ENCODE measurements at places on chromosomes 5 and 9.
A peak's percentile ranks its signal among the peaks of the same experiment; 100 is the strongest.

DNA sequence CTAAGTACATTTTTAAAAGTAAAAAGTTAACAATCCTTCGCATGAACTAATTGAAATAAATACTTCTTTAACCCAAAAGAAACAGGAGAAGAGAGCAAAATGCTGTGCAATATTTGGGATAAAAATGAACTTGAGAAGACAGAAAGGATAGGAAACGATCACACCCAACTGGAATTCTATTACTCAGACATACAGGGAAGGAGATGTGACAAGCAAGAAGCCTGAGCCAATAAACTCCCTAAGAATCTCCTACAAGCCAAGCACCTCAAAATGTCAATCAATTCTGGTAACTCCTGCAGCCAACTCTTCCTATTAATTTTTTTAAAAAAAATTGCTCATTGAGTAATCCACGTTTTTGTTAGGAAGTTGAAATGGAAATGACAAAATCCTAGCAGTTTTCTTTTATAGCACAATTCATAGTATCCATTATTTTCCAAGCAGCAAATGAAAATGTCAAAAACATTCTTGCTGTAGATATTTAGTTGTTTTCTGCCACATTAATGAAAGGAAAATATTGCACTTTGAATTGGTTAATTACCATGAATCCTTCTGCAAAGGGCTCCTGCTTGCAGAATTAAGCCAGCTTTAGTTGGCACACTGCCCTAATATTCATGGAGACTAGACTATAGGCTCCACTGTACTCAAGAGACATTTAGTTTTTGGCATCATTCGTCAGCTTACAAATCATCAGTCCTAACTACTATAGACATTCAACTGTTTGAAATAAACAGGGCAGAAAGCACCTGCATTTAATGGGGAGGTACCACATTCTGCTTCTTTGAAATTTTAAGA is 89.0 kb downstream of the RFX3 start:
- no peak for DNase-seq
- no peak overlapping the region for H3K4me3 ChIP-seq
- H3K27me3 ChIP-seq, result no peaks in the 10 kb centered on the region

- no peak overlapping the region for H3K27ac ChIP-seq
- no peaks in the 10 kb centered on the region for H3K4me1 ChIP-seq
- no peaks in the 10 kb centered on the region for H3K27me3 ChIP-seq
Observed at GRCh38 chr9:32825203-32825602, 41.9 kb downstream of the TMEM215 start.

DNA sequence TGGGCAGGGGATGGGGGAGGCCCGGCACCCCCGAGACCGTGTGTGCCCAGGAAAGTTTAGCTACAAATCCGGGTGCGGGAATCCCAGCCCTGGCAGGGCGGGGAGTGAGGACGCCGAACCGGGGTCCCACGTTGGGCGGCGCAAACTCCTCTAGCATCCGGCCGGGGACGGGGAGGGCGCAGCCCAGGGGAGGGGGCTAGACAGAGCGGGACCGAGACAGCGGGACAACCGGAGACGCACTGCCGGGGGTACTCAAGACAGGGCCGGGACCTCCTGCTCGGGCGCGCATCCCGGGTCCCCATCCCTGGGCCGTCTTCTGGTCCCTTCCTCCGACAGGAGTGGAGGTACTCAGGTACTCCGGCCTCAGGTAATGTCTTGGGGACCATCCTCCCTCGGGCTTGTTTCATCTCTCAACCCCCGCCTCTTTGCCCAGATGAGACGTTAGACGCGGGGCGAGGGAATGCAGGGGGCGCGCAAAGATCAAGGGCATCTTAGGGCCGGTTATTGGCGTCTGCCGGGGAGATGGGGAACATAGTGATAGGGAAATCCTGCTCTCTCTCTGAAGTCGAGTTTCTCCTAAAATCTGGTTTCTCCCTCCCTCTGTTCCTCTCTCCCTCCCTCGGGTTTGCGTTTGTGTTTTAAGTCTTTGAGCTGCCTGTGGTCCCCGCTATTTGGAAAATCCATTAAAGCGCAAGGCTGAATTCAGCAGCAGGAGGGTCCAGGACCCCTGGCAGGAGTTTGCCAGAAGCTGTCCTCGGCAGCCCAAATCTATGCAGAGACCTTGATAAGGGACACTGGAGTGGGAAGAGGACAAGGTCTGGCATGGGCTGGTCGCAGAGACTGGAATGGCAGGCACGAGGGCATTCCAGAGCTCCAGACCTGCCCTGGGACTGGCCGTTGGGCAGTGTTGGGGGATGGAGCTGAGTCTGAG is 815 bp downstream of the PDZD2 start:
- H3K4me3 ChIP-seq, result no peak overlapping the region
- H3K27ac ChIP-seq, result no peak overlapping the region
- no peaks in the 10 kb centered on the region for H3K36me3 ChIP-seq
- no peaks in the 10 kb centered on the region for H3K27me3 ChIP-seq
- peaks cover 22% of the 10 kb centered on the region for H3K4me1 ChIP-seq
- no peak for DNase-seq

GRCh38 chr5:2631758-2632157 is 119.7 kb downstream of the IRX2 start:
- H3K27me3 ChIP-seq, result no peaks in the 10 kb centered on the region
- DNase-seq, result no peak
- no peak overlapping the region for H3K4me3 ChIP-seq
- H3K27ac ChIP-seq, result no peak overlapping the region

DNA sequence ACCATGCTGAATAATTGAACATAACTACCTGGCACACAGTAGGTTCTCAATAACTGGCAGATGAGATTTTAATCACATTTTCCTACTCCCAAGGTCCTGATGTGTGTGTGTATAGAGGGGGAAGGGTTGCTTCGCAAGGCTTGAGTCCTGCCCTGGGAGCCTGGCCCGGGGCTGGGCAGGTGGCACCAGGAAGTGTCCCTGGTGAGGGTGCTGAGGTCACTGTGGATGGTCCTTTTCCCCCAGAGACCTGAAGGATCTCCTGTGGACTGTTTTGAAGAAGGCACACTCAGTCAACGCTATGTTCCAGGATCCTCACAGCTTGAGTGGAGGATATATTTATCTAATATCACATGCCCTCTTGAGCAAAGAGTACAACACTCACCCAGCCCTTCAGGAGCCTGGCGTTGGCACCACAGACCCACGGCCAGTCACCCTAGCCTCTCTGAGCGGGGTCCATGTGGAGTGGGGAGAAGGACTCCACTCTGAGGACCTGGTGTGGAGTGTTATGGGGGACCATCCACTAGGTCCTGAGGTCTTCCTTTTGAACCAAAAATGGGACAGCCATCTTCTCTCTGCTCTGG is 177.8 kb downstream of the GABBR2 start:
- no peak for DNase-seq
- H3K4me3 ChIP-seq, result no peak overlapping the region
- no peaks in the 10 kb centered on the region for H3K4me1 ChIP-seq
- H3K27me3 ChIP-seq, result no peaks in the 10 kb centered on the region
- H3K36me3 ChIP-seq, result no peaks in the 10 kb centered on the region

DNA sequence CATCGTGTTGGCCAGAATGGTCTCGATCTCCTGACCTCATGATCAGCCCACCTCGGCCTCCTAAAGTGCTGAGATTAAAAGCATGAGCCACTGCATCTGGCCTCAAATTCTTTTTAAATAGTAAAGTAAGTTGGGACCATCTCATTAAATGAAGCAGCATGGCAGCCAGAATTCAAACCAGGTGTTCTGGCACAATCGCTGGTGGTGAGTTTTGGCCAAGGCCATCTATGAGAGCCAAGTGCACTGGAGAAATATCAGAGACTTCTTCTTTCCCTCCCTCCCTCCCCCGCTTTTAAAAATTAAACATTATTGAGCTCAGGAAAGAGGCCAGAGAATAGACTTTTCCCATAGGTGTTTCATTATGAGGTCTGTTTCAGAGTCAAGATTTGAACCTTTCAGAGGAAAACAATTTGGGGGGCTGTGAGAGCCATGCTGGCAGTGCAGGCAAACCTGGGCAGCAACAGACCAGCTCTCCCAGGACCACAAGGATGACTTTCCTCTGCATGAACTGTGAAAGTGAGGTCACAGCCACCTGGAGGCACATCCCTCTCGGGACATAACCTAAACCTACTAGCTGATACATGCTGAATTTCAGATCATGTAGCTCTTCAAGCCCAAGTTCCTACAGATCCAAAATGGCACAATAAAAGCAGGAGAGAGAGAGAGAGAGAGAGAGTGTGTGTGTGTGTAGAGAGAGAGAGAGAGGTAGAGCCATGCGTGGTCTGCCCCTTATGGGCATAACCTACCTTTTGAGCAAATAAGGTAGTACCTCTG is 94.6 kb upstream of the DMRT1 start:
- no peaks in the 10 kb centered on the region for H3K36me3 ChIP-seq
- H3K4me3 ChIP-seq, result no peak overlapping the region

DNA sequence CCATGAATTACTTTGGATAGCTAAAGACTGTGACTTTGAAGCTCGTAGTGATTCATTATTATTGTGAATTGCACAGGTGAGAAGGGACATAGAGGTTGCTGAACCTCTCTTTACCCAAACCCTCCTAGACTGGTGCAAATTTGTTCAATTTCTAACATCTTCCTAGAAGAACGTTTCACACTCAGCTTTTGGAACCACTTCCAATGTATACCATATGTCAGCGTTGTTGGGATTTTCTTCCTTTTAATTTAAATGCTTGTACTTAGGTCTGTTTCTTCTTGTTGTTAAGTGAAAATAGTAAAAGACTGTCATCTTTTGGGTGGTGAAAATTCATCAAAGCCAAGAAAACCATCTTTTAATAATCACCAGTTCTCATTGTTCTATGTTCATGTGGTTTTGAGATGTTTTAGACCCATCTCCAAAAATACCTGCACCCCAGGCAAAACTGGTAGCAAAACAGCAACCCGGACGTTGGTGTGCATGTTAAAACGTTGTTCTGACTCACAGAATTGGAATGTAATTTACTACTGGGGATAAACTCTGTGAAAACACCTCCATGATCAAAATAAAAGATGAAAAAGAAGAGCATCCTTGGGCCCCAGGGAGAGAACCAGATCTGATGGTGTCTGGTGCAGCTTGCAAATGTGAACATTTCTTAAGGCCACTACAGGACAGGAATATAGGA is 238.3 kb downstream of the NPR3 start:
- no peak overlapping the region for H3K27ac ChIP-seq
- no peaks in the 10 kb centered on the region for H3K27me3 ChIP-seq
- no peak for DNase-seq
- H3K4me1 ChIP-seq, result no peaks in the 10 kb centered on the region

DNA sequence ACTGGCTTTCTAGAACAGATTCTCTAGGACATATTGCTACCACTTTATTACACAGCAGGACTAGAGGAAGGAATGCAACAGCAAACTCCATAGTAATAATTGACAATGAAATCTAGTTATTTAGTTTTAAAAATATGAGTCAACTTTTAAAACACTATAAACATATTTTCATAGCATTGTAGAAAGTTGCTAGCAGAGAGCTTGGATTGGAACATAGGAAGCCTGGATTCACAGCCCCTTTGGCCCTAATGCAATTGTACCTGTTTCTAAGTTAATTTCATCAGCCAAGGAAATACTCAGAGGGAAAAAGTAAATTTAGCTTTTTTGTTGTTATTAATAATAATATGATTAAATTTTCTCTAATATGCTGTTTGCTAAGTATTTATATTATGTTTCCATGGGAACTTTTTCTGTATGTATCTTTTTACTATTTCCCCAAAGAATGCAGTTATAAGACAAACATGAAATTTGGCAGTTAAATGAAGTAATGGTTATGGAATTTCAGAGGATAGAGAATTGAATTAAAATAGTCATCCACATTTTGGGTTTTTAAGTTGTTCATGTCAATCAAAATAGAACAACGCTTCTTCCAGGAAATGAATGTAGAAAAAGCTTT is 45.6 kb downstream of the VCAN start:
- no peaks in the 10 kb centered on the region for H3K4me1 ChIP-seq
- no peak overlapping the region for H3K27ac ChIP-seq
- H3K36me3 ChIP-seq, result no peaks in the 10 kb centered on the region
- H3K4me3 ChIP-seq, result no peak overlapping the region

- H3K27me3 ChIP-seq, result no peaks in the 10 kb centered on the region
- H3K36me3 ChIP-seq, result no peaks in the 10 kb centered on the region
- H3K27ac ChIP-seq, result no peak overlapping the region
- no peak for DNase-seq
- no peak overlapping the region for H3K4me3 ChIP-seq
Observed at GRCh38 chr5:127839072-127839471, 135.9 kb downstream of the CCDC192 start.

- H3K4me1 ChIP-seq, result peaks cover 33% of the 10 kb centered on the region
- DNase-seq, result no peak
- no peak overlapping the region for H3K4me3 ChIP-seq
- H3K27ac ChIP-seq, result no peak overlapping the region
- no peaks in the 10 kb centered on the region for H3K27me3 ChIP-seq
- no peaks in the 10 kb centered on the region for H3K36me3 ChIP-seq
Observed at GRCh38 chr9:81592887-81593266, 96.5 kb downstream of the TLE1 start.

GRCh38 chr5:80755626-80756025 is 100.8 kb upstream of the DHFR start:
- no peaks in the 10 kb centered on the region for H3K4me1 ChIP-seq
- no peak overlapping the region for H3K27ac ChIP-seq
- DNase-seq, result no peak
- H3K36me3 ChIP-seq, result no peaks in the 10 kb centered on the region
- no peaks in the 10 kb centered on the region for H3K27me3 ChIP-seq

- H3K27ac ChIP-seq, result no peak overlapping the region
- H3K4me1 ChIP-seq, result no peaks in the 10 kb centered on the region
- no peaks in the 10 kb centered on the region for H3K36me3 ChIP-seq
- no peak for DNase-seq
Observed at GRCh38 chr5:6182271-6182815, 196.0 kb downstream of the MED10 start.

GRCh38 chr9:37030611-37030939 is 3.5 kb downstream of the PAX5 start:
- H3K27me3 ChIP-seq, result peaks cover 58% of the 10 kb centered on the region
- no peaks in the 10 kb centered on the region for H3K36me3 ChIP-seq
- H3K4me1 ChIP-seq, result peaks cover 53% of the 10 kb centered on the region
- no peak overlapping the region for H3K27ac ChIP-seq
- H3K4me3 ChIP-seq, result no peak overlapping the region

DNA sequence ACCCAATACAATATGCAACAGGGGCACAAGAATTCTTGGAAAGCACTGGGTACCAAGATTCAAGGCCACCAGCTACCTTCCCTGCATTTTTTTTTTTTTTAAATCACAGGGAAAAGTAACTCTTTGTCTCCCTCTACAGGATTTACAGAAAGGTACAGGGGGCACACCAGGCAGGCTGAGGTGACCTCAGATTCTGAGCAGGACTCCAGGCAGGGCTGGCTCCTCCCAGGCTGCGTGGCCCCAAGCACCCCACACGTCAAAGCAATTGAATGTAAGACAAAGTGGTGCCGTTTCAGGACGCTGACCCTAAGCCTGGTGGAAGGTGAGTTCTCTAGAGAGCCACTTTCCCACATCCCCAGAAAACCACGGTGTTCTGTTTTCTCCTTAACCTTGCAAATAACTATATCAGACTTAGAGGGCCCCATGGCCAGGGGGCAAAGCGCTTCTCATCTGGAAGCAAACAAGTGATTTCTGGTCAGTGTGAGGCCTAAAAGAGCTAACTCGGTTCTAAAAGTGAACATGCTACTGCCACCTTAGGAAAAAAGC is 222.6 kb downstream of the ROR2 start:
- no peaks in the 10 kb centered on the region for H3K27me3 ChIP-seq
- H3K27ac ChIP-seq, result no peak overlapping the region
- no peaks in the 10 kb centered on the region for H3K36me3 ChIP-seq
- no peak overlapping the region for H3K4me3 ChIP-seq
- peak; percentile 54 for DNase-seq
- peaks cover 5% of the 10 kb centered on the region for H3K4me1 ChIP-seq
